Activated effector memory CD4-positive, alpha-beta T cell treated with Interleukin-2 at 50 U/mL for 16 hours (primary cell): ENCODE measurements at places on chromosomes 4 and X.

GRCh38 chr4:32884198-32884597, 2164.0 kb downstream of the PCDH7 start:
- DNase-seq, result no peak

- no peak for DNase-seq
These were observed 307.5 kb upstream of the FAM241A start for GRCh38 chr4:111837761-111838160.

DNA sequence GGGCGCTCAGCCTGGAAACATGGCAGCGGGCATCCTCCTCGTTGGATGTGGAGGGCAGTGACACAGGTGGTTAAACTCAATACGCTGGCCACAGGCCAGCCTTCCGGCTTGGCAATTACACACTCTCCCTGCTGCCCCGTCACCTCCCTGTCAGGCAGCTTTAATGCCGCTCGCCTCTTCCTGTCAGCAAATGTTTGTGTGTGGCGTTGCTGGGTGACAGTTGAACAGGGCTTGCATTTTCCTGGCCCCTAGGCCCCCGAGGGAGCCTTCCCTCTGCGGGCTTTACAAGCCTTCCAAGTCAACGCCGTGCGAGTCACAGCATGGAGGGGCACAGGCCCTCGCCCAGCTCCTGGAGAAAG, 620.0 kb downstream of the BCOR start:
- no peak for DNase-seq

DNA sequence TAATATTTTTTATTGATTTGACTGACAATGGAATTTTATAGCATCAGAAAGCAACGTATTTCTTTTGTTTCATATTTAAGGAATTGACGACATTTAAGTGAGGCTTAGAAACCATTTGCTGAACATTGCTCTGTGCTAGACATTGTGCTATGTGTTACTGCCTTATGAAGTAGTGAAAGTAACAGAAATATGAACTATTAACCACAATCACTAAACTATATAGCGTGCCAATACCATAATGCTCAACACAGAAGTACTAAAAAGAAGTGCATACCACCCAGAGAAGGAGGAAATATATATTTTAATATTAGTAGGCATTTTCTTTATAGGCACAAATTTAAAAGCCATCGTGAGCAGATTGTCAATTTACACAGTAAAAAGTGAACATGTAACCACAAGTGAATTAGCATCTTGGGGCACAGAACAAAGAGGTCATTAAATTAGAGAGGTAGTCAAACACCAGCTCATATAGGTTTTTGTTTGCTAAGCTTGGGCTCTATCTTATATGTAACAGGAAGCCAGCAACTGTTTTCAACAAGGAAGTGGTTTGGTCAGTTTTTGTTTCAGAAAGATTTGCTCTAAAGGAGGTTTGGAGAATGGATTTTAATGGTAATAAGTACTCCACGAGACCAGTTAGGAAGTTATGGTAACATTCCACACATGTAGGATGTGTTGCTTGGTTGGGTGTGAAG, 270.7 kb downstream of the GRXCR1 start:
- no peak for DNase-seq

DNA sequence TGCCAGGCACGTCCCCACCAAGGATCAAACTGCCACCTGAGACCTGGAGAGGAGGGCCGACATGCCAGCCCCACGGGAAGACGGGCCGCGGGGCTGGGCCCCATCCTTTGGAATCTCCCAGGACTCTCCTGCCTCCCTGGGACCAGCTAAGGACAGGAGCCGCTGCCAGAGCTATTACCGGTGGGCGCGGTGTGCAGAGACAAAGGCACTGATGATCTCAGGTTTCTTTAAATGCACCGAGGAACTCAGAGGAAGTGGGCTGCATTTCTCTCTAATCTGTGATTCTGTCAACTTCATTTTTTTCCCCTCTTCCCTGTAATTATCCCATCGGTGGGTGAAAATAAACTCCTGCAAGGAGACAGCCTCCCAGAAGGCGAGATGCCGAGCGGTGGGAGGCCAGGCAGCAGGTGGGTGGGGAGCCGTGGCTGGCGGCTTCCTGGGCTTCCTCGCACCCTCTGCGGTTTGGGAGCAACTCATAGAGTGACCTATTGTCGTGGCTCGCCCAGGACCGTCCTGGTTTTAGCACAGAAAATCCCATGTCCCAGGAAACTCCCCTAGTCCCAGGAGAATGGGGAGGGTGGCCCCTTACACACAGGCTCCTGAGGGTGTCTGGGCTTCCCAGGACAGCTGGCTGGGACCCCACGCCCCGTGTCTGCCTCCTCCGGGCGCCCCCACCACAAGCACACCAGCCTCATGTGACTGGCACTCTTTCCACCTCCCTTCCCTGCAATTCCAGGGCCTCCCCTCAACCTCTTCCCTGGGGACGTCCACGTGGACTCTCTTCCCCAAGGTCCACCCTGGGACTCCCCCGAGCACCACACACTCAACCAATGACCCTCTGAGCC, 62.3 kb upstream of the ADRA2C start:
- no peak for DNase-seq

DNA sequence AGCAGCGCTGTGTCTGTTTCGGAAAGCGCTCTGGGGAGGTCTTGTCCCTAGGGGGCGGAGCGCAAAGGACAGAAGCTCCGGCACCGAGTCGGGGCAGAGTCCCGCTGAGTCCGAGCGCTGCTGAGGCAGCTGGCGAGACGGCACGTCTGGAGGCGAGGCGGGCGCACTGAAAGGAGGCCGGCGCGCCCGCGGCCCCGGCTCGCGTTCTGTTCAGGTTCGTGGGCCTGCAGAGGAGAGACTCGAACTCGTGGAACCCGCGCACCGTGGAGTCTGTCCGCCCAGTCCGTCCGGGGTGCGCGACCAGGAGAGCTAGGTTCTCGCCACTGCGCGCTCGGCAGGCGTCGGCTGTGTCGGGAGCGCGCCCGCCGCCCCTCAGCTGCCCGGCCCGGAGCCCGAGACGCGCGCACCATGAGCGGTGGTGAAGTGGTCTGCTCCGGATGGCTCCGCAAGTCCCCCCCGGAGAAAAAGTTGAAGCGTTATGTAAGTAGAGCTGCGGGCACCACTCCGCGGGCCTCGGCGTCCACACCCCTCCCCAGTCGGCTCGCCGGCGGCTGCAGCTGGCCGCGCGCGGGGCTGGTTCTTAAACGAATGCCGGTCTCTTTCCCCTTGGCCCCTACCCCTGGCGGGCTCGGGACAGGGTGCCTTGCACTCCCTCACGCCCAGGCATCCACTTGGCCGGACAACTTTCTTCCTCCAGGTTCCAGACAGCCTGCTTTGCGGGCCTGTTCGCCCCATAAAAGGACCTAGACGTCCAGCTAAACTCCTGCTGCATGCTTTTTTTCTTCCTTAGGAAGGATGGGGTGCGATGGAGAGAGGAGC, at the start of gene GAB1:
Gene GAB1, plus strand, starts transcription at position 96 of the 819 bp plus-strand sequence. Its CDS starts 313 bp downstream, at position 409.
- no peak for DNase-seq

DNA sequence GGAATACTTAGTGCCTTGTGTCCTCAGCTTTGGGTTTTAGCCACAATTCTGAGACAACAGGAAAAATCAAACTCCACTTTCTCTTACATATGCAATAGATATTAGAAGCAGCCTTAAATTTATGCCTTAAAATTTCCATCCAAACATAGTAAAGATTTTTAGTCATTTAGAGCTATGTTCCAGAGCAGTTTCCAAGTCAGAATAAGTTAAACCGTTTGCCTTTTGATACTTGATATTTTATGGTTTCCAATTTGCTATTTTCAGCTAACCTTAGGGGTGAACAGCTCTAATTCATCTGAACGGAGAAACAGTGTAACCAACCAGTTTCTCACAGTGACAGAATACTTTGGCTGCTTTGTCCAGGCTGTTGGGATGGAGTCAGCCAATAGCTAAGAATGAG, 125.8 kb upstream of the RXFP1 start:
- DNase-seq, result no peak

- no peak for DNase-seq
These were observed 206.6 kb downstream of the SPRY1 start for GRCh38 chr4:123603165-123603564.

DNA sequence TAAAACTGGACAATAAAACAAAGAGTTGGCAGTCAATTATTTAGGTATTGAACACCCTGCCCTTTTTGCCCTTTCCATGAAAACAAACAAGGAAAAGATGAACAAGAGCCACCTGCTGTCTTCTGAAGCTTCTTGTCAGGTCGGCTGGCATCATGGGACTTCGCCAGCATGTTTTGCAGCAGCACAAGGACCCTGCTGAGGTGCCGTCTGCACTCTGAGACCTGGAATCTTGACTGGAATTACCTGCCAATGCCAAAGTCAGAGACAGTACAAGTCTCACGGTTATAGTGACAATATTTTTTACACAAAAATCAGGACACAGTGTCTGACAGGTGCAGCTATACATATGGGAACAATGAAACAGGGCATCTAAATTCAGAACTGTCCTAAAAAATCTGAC, 284.5 kb downstream of the GASK1B start:
- no peak for DNase-seq

DNA sequence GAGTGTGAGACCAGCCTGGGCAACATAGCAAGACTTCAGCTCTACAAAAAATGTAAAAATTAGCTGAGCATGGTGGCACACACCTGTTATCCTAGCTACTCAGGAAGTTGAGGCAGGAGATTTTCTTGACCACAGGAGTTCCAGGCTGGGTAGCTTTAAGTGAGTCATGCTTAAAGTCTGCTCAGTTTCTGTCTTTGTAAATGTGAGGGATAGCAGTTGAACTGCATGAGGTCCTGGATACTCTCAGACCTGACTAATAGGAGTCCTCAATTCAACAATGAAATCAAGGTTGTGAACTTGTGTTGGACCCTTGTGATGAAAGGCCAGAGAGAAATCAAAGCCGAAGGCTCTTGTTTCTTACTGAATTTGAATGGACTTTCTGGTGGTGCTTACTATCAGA, 45.2 kb downstream of the STARD8 start:
- no peak for DNase-seq

- DNase-seq, result no peak
These were observed 98.1 kb upstream of the JADE1 start for GRCh38 chr4:128711361-128711760.

DNA sequence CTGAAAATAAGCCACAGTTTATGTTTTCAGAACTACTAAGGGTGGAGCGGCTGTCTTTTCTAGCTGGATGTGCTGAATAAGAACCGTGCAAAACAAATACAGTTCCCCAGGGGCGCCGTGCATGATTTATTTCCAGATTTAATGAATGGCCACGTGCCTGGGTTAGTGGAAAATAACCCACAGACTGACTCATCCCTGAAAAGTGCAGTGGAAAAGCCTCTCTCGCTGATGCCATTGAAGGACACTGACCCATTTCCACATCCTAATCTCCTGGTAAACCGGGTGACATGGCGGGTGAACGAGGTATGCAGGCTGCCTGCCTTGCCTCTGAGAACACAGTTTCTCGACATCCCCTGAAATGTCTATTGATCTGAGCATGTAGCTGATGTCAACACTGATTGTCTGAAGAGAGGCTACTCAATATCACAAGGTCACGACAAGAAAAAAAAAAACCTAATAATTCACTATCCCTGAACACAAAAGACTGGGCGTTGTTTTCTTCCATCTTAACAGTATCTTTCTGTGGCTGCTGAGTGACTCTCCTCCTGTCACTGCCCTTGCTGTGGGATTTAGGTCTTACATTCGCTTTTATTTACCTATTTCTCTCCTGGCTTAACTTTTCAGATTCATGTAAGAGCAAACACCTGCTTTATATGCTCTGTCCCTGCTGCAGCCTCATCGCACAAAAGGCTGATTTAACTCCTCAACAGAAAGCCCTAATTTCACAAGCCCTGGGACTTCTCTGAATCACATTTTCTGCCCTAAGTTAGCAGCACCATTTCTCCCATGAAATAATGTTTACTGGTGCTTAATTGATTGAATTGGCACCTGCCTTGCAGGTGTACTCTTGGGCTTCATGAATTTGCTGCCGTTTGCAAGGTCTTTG, 76.9 kb upstream of the SCOC start:
- DNase-seq, result no peak

- DNase-seq, result no peak
These were observed 286.1 kb downstream of the DCHS2 start for GRCh38 chr4:154205471-154205870.

- peak; percentile 76 for DNase-seq
These were observed at the start of gene SUV39H1 for GRCh38 chrX:48696301-48696908. Gene SUV39H1, plus strand, starts transcription at chrX:48696734. Its CDS starts 51 bp downstream, at chrX:48696785.

DNA sequence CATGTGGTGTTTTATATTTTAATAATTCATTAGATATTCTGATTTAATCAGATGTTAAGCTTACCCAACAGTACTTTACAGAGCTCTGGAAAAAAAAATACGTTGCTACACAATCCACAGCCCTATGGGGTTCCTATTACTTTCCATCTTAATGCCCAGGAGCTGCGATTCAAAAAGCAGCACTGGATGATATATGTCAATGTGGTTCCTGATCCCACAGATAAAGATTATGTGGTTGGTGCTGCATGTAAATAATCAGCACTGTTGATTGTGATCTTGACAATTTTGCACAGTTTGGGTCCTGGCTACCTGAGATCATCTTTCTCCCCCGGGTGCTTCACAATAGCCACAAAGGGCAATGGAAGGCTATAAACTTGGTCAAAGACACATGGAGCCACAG, 72.7 kb upstream of the DCLK2 start:
- DNase-seq, result no peak

DNA sequence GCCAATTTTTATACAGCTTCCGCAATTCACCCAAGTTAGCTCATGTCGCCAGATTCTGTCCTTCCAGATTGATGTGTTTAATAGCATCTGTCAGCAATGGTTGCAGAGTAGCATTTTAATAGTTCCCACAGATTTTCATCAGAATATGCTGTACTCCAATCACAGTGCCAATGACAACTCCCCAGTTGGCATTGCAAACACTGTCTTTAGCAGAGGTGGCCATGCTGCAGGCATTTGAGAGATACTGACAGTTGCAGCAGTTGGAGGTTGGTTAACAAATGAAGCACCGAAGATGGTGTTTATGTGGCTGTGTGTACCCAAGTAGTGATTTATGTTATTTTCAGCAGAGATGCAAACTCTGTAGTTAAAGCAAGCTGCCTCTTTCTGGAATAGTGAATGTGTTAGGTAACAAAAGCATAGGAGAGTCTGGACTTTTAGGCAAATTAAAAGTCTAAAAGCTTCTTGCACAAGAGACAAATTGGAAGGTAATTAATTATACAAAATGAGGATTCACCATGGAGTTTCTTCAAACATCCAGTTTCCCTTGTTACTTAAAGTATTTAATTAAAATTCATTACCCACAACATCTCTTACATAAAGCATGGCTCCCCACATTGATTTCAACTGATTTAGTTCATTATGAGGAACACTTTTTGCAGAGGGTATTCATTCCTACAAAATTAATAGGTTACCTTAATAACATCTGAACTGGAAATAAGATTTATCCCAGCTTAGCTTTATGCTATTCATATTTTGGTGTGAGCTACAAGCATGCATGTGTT, 65.2 kb downstream of the PARM1 start:
- DNase-seq, result no peak
